ENCODE measurements at places on chromosomes 6 and 20.

DNA sequence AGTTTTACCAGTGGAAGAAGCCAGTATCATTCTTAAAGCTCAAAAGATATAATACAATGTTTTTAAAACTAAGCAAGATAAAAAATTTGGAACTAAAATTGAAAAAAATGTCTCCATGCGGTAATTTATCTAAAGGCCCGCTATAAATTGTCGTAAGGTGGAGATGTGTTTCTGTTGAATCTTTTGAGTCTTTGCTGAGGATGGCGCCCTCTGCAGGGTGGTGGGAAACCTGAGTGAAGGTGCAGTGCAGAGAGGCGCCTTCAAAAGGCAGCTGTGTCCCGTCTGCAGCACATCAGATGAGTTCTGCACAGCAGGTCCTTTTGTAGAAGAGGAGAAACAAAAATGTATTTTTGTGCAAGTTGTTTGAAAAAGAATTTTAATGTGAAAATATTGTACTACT, 29.4 kb upstream of the KIF25 start:
- no peak for DNase-seq

GRCh38 chr6:24743265-24743943, 24.4 kb upstream of the C6orf62 start:
- no peak for DNase-seq

DNA sequence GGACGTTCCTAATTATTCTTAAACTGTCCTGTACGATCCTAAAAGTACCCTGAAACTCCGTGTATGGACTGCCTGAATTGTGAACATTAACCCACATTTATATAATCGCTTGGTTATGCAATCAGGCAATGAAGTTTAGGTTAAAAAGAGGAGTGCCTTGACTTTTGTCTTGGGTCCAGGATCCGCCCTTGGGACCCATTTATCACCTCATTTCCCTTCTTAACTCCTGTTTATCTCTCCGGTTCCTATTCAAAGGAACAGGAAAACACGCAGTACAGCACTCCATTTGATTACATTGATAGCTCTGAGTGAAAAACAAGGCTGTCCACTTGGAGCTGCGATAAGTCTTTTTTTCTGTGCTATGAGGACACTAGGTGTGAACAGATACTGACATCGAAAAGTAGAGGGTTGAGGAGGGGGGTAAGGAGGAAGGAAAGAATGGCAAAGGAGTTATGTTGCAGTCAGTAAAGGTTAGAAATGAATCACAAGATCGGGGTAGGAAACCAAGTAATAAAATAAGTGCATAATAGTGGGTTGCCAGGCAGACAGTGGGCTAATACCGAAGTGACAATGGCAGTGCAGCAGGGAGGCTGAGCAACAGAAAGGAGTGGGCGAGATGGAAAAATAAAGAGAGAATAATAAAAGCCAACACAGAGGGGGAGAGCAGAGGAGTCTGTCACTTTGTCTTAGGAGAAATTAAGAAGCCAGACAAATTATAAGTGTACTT, 15.9 kb upstream of the PCK1 start:
- no peak for DNase-seq

- DNase-seq, result no peak
Measured at GRCh38 chr6:126123226-126123625, 136.9 kb downstream of the TRMT11 start.

GRCh38 chr6:10550764-10551163, 29.6 kb downstream of the GCNT2 start:
- DNase-seq, result no peak

- no peak for DNase-seq
Measured at GRCh38 chr20:57698867-57699275, 10.9 kb downstream of the PMEPA1 start.

DNA sequence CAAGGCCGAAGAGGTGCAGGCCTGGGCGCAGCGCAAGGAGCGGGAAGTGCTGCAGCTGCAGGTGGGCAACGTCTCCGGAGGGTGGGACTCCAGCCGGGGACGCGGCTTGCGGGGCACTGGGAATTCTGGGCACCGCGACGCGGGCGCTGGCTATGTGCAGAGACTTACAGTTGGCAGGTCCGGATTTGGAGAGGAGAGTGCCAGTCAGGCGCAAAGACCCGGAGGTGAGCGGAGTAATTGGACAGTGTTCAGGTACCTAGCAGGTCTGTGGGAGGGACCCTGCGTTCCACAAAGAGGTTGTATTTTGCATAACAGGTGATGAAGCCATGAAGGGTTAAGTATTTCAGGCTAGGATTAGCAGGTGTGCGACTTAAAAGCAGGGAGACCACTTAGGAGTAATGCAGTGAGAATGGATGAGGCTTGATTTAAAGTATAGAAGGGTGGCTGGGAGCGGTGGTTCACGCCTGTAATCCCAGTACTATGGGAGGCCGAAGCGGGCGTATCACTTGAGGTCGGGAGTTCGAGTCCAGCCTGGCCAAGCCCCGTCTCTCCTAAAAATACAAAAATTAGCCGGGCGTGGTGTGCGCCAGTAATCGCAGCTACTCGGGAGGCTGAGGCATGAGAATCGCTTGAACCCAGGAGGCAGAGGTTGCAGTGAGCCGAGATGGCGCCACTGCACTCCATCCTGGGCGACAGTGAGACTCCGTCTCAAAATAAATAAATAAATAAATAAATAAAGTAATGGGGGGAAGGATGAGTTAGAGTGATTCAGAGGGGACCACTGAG, 1.0 kb downstream of the MRPS26 start:
- DNase-seq, result no peak

DNA sequence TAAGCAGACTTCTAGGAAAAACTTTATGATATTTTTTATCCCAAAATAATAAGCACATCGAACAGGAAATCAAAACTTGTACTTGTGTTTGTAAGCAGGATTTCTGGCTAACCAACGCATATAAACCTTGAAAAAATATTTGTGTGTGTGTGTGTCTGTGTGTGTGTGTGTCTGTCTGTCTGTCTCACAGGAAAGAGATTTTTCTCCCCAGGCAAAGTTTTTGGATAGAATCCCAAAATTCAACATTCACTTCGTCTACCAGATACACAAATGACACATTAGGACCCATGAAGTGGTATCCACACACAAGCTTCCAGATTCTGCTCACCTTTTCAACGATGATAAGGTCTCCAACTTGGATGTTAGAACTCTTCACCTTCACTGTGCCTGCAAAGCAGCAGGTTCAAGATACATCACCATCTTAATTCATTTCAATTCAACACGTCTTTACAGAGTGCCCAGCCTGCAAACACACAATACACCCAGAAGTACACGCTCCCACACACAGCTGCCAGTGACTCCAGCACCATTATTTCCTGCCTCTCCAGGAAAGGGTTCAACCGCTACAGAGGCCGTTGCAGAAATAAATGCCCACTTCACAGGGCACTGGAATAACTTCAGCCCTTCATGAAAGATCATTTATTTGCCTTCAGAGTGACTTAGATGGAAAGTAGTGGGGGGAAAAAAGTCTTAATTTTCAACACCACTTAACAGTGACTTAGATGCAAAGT, 70.9 kb downstream of the ATP9A start:
- DNase-seq, result no peak

- no peak for DNase-seq
Measured at GRCh38 chr6:49553384-49553783, 2.9 kb downstream of the C6orf141 start.

- no peak for DNase-seq
Measured at GRCh38 chr6:90898763-90899162, 311.9 kb upstream of the MAP3K7 start.

GRCh38 chr6:105900125-105900937, 185.8 kb upstream of the PRDM1 start:
- no peak for DNase-seq

DNA sequence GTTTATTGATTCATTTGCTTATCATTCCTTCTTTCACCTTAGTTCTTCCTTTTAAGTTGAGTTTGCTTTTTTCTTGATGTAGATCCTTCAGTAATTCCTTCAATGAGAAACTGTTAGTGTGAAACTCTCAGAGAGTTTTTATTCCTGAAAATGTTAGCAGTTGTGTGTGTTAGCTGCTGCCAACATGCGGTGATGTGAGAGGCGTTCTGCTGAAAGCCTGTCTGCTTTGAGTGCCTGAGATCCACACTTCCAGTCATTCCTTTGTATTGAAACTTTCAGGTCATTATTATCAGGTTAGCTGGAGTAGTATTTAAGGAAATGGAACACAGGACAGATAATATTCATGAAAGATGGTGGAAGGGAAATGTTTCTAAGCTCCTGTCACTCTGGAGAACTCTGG, 70.0 kb upstream of the SUPT3H start:
- DNase-seq, result no peak

- peak; percentile 41 for DNase-seq
Measured at GRCh38 chr6:106085984-106086813, at the start of gene PRDM1. Gene PRDM1, plus strand, starts transcription at chr6:106086336. Its CDS starts 218 bp downstream, at chr6:106086554.

DNA sequence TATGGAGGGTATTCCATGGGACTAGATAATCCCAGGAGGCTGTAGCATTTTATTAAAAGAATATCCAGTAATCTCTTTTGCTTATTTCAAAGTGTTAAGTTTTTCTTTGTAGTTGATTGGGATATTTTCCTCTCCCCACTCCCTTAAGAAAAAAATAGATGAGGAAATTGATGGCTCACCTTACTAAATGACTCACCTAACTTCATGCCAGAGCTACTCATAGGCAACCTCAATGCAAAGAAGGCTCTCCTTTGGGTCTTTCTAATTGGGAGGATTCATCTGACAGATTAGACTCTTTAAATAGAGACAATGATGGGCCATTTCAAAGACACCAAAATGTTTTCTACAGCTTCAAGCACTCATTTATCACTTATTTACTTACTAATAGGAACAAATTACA, 528.5 kb upstream of the BTBD3 start:
- no peak for DNase-seq

GRCh38 chr6:166420351-166420750, 37.6 kb upstream of the MPC1 start:
- DNase-seq, result no peak

GRCh38 chr6:43508481-43509141, 1.5 kb downstream of the LRRC73 start:
- DNase-seq, result no peak

DNA sequence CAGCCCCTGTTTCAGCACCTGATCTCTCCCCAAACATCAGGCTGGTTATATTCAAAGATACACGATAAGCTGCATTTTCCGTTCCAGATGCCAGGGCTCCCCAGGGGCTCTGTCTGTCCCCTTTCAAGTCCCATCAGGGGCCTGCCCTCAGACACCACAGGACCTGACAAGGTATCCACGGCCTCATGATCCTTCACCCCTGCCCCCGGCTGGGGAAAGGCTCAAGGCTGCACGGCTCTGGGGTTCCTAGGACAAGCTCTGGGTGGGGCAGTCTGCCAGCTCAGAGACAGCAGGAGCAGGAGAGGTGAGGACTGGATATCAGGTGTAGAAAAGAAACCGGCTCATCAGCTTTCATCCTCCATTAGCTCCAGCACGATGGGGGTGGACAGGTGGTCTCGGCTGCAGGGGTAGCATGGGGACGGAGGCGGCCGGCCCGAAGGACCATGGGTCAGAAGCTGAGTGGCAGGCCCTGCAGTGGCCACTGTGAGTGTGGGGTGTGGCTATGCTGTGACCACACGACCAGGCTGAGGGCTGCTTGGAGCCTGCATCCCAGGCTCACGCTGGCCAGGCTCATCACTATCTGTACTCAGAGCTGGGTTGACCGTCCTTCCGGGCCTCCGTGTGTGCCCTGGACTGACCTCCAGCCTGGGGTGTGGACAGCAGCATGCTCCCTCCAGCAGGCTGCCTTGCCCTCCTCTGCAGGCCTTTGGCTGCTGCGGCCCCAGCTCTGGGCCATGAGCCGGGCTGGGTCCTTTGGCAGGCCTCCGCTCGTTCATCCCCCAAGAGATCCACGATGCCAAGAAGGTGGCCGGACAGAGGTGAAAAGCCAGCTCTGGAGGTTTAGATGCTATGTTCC, 386.2 kb downstream of the THBS2 start:
- no peak for DNase-seq

DNA sequence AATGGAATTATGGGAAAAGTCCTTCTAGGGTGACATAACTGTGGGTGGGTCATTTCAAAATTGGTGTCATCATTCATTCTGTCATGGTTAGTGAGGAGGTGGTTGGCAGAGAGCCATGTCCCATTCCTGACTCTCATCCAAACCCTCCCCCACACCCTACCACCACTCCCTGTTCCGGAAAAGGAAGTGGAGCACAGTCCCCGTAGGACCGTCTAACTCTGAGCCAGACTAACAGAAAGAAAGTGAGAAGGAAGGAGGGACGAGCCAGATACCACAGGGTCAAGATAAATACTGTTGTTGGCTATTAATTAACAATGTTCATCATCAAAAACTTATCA, 4.8 kb downstream of the TRIM10 start:
- DNase-seq, result no peak

- no peak for DNase-seq
Measured at GRCh38 chr20:43404878-43405277, 52.8 kb upstream of the SRSF6 start.

DNA sequence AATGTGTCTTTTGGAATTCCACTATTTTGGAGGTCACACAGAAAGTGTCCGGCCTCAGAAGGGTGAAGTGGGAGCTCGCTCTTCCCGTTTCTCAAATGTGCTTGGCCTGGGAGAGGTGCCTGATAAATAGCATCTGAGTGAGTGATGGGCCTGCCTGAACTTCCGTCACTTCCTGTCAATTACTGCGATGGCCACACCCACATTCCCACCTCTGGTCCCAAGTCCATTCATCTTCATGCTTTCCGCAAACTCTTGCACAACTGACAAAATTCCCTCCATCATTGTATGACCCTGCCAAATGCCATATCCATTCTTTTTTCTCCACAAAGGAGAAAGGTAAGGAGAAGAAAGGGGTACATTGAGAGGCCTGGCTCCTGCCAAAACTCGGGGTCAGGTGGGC, 169.0 kb downstream of the QKI start:
- DNase-seq, result no peak

GRCh38 chr6:40996591-40997233, 42.3 kb downstream of the UNC5CL start:
- DNase-seq, result no peak

DNA sequence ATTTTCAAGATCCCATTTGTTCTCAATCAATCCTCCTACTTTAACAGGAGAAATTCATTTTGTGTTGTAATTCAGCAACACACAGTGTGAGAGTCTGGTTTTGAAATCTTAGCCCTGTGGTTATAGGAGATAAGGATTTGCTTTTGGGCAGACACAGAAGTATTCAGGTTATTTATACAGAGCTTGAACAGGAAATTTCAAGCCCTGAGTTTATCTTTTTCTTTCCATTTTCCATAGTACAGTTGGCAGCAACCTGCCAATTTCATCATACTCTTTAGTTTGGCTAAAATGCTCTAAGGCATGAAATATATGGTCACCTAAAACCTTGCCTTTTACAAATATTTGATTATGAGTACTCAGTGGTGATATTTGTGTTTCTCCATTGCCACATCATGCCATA, 41.4 kb downstream of the PKIB start:
- DNase-seq, result no peak

- no peak for DNase-seq
Measured at GRCh38 chr6:2738373-2738979, 12.2 kb downstream of the MYLK4 start.

DNA sequence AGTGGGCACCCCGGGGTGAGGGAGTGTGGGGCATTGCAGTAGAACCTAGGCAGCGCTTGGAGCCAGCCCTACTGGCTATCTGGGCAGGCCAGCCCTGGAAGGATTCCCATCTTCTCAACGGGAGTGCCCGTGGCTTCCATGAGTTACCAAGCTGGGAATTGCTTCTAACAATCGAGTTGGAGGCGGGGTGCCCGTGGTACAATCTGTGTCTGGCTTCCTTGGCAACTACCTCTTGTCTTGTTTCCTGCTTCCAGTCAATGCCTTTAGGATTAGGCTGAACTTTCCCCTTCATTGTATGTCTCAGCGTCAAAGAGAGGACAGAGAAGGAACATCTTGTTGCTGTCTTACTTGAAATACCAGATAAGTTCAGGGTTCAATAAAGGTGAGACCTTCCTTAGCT, 33.3 kb downstream of the PPP1R14C start:
- DNase-seq, result no peak

- no peak for DNase-seq
Measured at GRCh38 chr6:157198425-157199279, 124.7 kb downstream of the TMEM242 start.
